ENCODE measurements at places on chromosomes 5 and 9.

DNA sequence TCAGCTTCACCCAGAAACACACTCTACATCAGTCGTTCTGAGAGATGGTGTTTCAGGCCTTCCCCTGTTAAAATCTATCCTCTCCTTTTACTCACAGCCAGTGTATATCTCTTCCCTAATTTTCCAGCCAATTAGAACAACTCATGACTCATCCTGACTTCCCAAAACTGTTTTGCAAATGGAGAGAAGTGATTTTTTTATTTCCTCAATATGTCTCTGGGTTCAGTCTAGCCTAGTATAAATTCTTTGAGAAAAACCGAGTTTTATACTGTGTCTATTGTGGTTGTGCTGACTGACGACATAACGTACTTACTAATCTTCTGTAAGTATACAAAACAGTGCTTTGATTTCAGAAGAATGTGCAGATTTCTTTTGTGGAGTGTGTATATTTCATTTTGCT, 28.4 kb upstream of the CAST start:
- no peak for DNase-seq

DNA sequence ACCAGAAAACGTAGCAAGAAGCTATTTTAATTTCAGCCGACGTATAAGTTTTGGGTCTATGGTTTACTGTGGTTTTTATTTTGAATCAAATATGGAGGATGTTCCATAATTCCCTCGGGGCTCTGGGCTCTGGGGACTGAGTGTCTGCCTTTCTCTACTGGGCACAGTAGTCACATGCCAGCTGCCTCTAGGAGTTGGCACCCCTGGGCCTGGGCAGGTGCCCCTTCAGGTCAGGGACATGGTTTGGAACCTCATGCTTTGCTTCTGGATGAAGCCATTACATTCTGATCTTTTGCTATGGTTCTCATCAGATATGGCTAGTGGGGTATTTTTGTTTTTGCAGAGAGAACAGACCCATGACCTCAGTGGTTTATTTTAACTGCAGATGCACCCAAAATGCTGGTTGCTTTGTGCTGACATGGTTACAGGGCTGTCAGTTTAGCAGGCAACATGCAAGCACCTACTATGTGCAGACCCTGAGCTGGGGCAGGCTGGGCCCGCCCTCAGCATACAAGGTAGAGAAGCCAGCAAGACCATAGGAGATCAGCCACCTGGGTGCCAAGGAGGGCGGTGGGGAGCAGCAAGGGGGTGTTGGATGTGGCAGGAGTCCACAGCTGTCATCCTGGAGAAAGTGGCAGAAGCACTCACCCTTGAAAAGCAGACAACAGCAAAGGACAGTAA, 54.5 kb upstream of the PSD2 start:
- no peak for DNase-seq

GRCh38 chr9:71885467-71885866, 25.5 kb downstream of the ABHD17B start:
- no peak for DNase-seq

DNA sequence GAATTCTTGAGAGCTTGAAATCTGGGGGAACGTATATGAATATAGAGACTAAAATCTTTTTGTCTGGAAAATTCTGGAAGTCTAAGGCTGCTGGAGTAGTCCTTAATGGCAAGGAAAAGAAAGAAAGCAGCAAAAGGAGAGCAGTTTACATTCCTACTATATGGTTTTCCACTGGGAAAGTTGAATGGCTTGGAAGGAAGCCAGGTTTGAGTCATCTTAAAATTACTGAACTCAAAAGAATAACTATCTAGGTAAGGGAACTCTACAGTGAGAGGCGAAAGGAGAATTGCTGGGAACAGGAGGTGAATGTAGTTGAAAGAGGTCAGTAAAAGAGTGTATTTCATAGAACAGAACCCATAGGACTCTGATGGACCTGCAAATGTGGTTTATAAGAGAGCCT, 258.1 kb upstream of the EDIL3 start:
- DNase-seq = no peak

- no peak for DNase-seq
These were observed 30.2 kb upstream of the SMIM23 start for GRCh38 chr5:171755354-171755821.

- DNase-seq = no peak
These were observed 2.1 kb downstream of the GTF3C4 start for GRCh38 chr9:132672413-132672690.

DNA sequence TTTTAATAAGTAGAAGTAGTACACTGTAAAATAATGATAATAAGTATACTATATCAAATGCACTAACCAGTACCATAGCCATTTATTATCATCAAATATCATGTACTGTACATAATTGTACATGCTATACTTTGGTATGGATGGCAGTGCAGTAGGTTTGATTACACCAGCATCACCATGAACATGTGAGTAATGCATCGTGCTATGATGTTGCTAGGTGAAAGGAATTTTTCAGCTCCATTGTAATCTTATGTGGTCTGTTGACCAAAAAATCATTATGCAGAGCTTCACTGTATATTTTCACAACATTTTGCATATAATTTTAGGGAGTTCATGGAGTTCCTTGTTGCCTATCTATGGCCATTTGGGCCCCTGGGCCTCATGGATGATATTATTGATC, 72.2 kb upstream of the HMHB1 start:
- no peak for DNase-seq

DNA sequence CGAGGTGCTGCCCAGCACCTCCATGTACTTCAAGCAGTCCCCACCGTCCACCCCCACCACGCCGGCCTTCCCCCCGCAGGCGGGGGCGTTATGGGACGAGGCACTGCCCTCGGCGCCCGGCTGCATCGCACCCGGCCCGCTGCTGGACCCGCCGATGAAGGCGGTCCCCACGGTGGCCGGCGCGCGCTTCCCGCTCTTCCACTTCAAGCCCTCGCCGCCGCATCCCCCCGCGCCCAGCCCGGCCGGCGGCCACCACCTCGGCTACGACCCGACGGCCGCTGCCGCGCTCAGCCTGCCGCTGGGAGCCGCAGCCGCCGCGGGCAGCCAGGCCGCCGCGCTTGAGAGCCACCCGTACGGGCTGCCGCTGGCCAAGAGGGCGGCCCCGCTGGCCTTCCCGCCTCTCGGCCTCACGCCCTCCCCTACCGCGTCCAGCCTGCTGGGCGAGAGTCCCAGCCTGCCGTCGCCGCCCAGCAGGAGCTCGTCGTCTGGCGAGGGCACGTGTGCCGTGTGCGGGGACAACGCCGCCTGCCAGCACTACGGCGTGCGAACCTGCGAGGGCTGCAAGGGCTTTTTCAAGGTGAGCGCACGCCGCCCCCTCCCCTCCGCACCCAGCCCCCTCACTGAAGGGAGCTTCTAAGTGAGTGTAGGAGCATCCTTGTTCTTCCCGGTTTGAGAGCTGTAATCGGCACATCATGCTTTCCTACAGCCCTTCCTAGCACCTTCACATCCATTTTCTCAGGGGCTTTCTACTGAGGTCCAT, 6.9 kb downstream of the NR4A3 start:
- DNase-seq = no peak

DNA sequence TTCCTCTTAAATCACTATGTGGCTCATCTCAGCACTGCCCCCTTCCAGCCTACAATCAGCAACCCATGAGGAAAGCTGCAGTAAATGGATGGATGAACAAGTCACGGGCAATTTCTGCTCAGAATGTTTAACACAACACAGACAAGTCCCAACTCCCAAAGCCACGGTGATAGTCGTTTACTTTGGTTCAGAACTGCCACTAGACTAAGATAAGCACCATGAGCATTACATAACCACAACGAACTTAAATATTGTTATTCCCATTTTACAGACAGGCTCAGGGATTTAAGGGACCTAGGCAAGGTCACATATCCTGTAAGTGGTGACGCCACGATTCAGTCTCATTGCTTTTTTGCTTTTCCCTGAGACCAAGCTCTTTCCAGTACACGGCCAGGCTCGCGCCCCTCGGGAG, 2.0 kb upstream of the SMIM27 start:
- peak; percentile 4 for DNase-seq
